ENCODE measurements at places on chromosomes 11 and 22.
A peak's percentile ranks its signal among the peaks of the same experiment; 100 is the strongest.

GRCh38 chr11:82398300-82398815, 335.3 kb downstream of the FAM181B start:
- DNase-seq: no peak

DNA sequence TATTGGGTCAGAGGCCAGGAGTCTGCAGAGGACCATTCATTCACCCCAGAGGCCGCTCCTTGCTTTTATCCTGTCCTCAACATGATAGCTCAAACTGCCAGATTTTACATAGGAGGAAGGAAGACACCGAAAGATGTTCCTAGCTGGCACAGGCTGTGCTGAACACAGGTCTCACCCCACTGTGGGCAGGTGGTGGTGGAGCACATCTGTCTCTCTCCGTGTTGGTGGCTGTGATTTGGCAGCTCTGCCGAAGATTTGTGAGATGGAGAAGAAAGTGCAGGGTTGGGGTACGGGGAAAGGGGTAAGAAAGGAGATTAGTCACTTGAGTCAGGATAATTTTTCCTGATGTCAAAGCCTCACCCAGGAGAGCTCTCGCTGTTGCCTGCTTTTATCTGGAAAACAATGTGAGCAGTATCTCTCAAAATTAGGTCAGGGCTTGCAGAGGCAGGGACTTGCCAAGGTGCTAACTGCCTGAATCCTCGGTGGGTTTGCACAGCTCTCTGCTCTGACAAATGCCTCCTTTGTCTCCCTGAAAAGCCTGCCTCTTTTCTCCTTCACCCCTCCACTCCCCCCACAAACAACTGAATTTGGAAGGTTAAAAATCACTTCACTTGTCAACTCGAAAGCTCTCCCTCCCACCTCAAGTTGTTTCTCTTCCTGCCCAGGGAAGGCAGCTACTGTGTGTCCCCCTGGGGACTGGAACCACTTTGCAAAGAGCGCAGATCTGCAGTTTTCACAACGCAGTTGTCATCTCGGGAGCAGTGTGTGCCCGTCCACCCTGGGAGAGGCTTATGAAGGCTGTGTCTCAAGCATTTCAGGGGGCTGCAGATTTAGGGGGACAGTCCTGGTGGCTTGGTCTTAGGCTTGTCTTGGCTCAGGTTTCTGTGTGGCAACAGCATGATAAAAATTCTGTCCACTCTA, 299.7 kb downstream of the ST3GAL4 start:
- DNase-seq: no peak

DNA sequence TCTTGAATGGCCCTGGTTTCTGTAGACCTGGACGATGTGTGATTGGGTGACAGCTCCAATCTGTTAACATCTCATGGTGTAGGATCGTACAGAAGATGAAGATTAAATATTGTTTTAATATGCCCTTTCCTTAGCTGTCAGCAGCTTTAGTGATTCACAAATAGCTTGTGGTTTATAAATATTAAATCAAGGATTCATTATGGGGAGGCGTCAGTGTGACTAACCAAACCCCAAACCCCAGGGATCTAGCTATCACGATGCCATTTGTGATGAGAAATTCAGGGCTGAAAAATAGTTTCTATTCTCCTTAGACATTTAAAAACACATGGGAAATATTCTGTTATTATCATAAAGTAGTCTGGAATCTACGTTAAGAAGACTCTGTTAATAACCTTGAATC, 73.4 kb downstream of the NCAM1 start:
- DNase-seq: peak; percentile 76

- DNase-seq: peak; percentile 20
These were observed 47.2 kb downstream of the CYTH4 start for GRCh38 chr22:37329238-37330140.

DNA sequence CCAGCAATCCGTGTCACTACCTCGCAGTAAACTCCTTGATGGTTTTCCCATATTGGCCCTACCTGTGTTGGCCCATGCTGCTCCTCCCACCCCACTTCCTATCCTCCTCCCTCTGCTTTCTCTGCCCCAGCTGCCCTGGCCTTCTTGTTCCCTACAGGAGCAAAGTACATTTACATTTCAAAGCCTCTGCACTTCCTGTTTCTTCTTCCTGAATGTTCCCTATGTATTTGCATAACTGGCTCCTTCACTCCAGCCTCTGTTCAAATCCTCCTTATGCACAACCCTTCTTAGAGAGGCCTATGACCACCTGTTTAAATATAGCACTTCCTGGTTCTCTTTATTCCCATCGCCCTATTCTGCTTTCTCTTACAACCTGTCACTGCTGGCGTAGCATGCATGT, 62.2 kb downstream of the PARVA start:
- DNase-seq: no peak

GRCh38 chr11:36409152-36409816, 100.8 kb downstream of the TRAF6 start:
- DNase-seq: no peak

GRCh38 chr11:3170756-3171650, 5.9 kb upstream of the OSBPL5 start:
- no peak for DNase-seq

DNA sequence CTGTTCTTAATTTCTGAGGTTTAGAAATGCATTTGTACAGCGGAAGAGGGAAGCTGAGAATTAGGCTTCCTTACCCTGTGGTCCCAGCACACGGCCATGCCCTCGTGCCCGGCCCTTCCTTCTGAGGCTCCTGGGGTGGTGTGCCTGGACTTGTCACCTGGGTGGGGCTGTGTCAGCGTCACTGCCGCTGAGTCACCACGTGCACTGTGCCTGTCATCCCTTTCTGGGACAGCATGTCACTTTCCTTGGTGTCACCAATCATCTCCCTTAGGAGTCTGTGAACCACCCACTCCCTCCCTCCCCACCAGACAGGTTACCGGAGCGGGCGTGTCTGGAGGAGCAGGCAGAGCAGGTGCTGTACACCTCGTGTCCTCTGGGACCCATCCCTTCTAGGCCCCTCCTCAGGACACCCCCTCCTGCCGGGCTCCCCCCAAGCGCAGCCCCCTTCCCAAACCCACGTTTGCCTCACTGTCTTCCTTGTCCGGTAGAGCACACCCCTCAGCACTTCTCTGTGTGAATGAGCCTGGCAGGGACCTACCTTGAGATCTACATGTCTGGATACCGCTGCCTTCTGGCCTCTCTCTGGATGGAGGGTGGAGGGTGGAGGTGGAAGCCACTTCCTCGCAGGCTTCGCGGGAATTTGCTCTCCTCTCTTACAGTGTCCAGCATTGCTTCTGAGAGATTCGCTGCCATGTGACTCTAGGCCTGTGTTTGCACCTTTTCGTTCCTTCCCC, 367.6 kb downstream of the TBC1D22A start:
- DNase-seq: no peak

DNA sequence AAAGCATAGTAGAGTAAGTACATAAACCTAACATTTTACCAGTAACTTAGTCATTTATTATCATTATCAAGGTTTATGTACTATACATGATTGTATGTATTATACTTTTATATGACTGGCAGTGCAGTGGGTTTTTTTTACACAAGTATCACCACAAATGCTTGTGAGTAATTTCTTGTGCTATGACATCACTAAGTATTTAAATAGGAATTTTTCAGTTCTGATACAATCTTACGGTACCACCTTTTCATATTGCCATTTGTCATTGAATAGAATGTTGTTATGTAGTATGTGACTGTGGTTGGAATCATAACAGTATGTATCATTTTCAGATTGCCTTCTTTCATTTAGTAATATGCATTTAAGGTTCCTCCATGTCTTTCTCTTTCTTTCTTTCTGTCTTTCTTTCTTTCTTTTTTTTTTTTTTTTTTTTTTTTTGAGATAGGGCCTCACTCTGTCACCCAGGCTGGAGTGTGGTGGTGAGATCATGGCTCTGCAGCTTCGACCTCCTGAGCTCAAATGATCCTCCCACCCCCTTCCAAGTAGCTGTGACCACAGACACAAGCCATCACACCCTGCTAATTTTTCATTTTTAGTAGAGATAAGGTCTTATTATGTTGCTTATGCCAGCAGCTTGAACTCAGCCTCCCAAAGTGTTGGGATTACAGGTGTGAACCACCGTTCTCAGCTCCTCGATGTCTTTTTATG, 18.6 kb downstream of the ATM start:
- no peak for DNase-seq

- DNase-seq: peak; percentile 74
These were observed 31.7 kb upstream of the PARVB start for GRCh38 chr22:43992331-43992821.

DNA sequence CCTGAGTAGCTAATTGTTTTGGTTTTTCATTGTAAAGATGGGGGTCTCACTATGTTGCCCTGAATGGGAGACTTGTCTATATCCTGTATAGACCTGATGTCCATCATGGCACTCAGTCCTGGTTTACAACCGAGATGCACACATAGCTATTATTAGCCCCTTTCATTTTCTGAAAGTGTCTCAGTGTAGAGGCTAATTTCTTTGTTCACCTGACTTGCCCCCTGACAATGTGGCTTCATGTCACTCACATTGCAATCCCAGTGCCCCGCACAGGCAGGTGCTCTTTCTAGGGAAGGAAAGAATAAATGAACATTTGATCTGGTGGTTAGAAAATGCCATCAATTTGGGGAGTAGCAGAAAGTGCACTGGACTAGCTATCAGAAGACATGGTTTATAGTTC, 13.1 kb upstream of the KDM2A start:
- no peak for DNase-seq

DNA sequence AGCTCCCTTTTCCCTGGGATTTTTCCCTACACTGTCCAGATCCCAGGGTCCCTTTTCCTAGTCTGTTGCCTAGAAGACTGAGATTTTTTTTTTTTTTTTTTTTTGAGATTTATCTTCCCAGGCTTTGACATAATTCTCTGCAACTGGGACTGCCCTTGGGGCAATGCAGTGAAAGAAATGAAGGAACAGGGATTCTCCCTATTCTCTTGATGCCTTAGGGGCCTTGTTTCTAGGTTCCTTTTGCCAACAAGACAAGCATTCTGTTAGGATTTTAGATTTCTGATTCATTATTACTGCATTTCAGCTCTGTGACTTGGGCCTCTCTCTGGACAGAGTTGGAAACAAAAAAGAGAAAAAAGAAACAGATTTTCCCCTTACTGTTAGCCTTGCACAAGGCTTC, 47.3 kb downstream of the QSER1 start:
- DNase-seq: no peak

DNA sequence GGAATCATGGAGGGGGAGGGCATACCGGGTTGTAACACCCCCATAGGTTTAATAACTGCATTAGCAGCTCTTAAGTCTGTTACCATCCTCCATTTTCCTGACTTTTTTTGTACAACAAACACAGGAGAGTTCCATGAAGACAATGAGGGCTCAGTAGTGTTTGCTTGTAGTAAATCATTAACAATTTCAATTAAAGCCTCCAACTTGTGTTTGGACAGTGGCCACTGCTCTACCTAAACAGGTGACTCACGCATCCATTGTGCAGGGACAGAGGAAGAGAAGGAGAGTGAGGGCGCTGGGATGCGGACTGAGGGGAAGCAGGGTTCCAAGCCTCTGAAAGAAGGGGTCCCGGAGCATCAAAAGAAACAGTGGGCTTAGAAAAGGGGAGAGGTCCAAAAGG, 21.3 kb upstream of the MTNR1B start:
- no peak for DNase-seq

DNA sequence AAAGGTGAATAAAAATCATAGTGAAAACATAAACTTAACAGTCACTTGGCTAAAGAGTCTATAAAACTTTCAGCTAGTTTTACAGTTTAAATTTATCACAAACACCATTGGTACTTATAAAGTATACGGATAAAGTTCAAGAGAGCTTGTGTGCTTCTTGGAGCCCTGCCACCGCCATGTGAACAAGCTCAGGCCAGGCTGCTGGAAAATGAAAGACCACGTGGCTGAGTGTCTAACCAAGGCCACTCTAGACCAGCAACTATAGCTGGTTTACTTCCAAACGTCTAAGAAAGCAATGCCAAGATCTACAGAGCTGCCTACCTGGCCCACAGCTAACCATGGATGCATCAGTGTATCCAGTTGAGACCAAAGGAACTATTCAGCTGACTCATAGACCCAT, 66.3 kb upstream of the API5 start:
- no peak for DNase-seq

- DNase-seq: no peak
These were observed 1.0 kb downstream of the ZBTB16 start for GRCh38 chr11:114060392-114061047.

- no peak for DNase-seq
These were observed 535.1 kb upstream of the LUZP2 start for GRCh38 chr11:23961503-23962338.

- DNase-seq: no peak
These were observed 602.6 kb upstream of the API5 start for GRCh38 chr11:42709216-42709615.

- DNase-seq: peak; percentile 78
These were observed 13.8 kb downstream of the LIF start for GRCh38 chr22:30232716-30233218.

DNA sequence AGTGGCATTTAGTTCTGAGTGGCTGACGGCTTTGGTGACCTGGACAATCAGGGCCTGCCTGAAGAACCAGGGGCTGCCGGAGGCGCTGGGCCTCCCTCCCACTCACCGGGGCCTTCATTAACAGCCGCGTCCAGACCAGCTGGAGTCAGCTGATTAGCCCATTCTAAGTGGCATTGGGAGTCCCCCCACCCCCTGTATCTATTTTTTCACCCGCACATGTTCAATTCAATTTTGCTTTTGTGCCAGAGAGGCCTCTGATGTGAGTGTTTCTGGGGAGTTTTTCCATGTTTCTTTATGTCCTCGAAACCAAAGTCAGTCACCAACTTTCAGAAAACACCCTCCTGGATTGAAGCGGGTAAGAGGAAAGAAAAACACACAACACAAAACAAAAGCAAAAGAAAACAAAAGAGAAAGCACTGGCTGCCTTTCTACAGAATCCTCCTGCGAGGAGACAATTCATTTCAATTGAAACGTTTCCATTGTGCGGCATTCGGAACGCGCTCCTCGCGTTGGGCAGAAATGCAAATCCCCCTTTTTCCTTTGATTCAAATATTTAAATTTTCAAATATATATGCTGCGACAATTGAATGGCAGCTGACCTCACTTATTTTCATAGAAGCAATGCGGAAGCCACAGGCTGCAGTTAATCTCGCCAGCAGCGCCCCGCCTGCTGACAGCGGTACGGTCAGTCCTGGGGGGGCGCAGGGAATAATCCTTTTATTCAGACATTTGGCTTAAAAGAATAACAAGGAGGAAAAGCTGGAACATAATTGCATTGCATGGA, 17.7 kb downstream of the CDKN1C start:
- DNase-seq: no peak

Measured in fibroblast of skin of scalp (primary cell).